ENCODE measurements at places on chromosomes 1 and 21. TPM values are rescaled to one million over a fixed set of nuclear protein-coding genes. Genes with fewer than 3 reads are reported as not detected.
A peak's percentile ranks its signal among the peaks of the same experiment; 100 is the strongest.

The PRMT6 gene
- 27.9 TPM for polyA plus RNA-seq

The B3GALT2 gene
- 1.2 TPM for polyA plus RNA-seq

DNA sequence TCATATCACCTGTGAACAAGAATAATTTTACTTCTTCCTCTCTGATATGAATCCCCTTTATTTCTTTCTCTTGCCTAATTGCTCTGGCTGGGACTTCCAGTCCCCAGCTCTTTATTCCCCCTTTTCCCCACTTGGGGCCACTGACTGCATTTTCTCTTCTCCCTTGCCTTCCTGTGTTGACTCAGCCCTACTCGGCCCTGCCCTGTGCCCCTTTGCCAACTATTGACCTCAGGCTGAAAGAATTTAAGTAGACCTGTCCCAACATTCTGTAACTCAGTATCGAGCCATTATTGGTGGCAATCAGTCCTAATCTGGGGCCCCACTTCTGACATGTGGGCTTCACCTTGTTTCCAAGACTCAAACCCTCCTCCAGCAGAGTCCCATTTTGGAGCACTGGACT, 60.6 kb upstream of the STUM start:
- DNase-seq, result no peak

The TNFRSF9 gene
- not detected for polyA plus RNA-seq

The AADACL4 gene
- not detected for polyA plus RNA-seq

The KCNT2 gene
- 3.5 TPM for polyA plus RNA-seq

DNA sequence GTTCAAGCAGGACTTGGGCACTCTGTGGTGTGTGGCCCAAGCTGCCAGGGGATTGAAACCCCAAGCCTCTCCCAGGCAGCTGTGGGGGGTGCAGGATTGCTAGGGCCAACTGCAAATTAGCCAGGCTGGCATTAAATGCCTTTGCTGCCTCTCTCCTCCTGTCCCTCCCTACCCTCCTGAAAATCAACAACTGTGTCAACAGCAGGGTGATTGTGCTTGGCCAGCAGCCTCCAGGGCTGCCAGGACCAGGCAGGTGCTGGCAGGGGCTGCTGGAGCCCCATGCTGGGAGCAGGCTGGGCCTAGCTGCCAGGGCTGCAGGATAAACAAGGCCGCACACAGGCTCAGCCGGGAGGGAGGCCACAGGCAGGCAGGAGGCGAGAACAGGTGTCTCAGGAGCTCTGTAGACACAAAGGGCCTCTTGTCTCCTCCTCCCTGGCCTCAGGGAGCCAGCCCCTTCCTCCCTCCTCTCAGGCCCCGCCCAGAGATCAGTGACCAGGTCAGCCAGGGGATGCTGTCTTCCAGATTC, 11.4 kb downstream of the SOX13 start:
- DNase-seq, result peak; percentile 96

- no peak for DNase-seq
Measured at GRCh38 chr1:57063406-57064125, 97.8 kb upstream of the C8B start.

- no peak for DNase-seq
Measured at GRCh38 chr21:27741736-27742135, 774.8 kb upstream of the ADAMTS5 start.

The LRRC42 gene
- polyA plus RNA-seq, result 25.9 TPM
